ENCODE measurements at places on chromosomes 6 and 20.

DNA sequence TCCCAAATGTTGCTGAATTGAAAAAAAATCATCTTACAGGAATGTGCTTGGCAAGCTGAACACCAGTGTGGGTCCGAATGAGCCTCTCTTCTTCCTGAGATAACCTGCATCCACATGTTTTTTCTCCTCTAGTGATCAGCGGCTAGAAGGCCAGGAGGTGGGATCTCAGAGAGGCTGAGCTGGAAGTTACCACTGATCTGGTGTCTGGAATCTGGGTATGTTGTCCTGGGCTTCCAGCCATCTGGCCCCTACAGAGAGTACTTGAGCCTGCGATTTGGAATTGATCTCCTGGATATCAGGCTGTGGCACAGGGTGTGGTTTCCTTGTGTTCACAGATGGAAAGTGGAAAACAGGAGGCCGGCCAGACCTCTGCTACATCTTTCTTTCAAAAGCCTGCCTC, 35.9 kb downstream of the SULF2 start:
- no peak for DNase-seq

DNA sequence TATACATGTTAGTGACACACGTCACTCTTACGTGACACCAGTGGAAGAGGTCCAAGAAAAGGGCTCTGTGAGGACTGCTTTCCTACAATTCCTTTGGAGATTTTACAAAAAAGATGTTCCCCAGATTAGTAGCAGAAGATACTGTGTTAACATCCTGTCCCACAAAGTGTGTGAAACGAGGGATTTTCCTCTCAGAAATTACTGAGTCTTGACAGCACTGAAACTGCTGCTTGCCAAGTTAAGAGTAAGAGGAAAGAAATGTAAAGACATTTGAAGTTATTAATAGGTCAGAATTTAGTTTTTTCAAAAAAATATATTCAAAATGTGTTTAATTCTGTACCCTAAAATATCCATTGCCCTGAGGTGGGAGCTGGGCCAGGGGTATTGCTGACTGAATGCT, 58.8 kb upstream of the MAP7 start:
- DNase-seq, result no peak

DNA sequence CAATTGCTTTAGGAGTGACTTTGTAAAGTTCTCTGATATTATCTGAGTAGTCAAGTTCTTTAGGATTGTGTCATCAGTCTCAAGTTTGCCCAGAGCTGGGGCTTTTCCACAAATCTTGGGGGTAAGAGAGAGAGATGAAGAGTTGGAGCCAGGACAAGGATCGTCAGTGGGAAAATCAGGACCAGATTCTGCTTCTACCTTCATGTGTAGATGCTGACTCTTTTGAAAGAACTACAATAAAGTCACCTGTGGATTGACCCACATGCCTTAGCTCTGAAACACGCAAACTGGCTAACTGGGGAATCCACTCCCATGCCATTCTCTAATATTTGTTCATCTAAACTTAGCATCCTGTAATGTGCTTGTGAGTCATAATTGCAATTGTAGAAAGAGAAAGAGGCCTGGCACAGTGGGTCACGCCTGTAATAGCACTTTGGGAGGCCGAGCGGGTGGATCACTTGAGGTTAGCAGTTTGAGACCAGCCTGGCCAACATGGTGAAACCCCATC, 15.6 kb upstream of the BICRAL start:
- DNase-seq, result no peak

GRCh38 chr6:136405420-136406029, 115.9 kb upstream of the BCLAF1 start:
- no peak for DNase-seq

DNA sequence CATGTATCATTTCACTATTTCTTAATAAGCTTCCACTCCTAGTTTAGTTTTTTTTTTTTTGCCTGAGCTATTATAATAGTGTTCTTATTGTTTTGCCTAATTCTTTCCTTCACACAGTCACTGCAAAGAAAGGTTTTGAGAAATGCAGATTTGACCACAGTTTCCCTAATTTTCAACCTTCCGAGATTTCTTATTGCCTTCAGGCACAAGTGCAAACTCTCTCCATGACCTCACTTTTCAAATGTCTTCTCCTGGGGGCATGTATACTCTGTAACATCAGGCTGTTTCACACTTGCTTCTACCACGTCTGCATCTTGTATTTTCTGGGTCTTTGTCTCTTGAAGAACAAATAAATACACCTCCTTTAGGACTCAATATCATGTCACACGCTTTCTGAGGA, 339.0 kb upstream of the CITED2 start:
- no peak for DNase-seq

DNA sequence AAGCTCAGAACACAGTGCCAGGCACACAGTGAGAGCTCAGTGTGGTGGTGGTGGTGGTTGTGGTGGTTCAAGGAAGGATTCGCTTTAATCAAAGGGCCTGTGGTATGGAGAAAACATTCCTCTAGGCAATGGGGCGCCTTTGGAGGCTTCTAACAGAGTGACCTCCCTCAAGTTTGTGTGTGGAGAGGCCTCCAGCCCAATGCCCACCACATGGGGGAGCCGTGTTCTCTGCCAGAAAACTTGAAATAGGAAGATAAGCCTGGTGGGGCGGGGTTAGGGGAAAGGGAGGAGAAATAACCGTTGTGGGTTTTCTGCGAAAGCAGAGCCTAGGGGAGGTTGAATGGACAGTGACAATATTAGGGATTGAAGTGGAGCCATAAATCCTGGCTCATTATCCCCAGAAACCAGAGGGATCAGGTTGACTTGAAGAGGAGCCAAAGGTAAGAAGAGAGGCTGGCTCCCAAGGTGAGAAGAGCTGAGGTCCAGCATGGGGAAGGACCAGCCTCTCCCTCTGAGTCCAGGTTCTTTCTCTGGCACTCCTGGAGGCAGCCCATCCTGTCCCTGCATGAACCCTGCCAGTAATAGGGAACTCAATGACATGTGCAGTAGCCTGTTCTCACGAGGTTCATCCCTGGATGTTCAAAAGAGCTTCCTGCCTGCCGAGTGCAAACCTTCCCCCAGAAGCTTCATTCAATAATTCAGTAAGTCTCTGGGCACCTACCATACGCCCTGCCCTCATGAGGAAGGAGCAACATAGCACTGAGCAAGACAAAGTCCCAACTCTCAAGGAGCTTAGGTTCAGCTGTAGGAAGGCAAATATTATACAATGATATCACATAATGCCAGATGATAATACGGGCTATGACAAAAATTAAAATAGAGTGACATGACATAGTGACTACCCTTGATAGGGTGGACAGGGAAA, 51.4 kb downstream of the TGM2 start:
- no peak for DNase-seq

GRCh38 chr6:16209539-16209938, 28.8 kb upstream of the GMPR start:
- no peak for DNase-seq

DNA sequence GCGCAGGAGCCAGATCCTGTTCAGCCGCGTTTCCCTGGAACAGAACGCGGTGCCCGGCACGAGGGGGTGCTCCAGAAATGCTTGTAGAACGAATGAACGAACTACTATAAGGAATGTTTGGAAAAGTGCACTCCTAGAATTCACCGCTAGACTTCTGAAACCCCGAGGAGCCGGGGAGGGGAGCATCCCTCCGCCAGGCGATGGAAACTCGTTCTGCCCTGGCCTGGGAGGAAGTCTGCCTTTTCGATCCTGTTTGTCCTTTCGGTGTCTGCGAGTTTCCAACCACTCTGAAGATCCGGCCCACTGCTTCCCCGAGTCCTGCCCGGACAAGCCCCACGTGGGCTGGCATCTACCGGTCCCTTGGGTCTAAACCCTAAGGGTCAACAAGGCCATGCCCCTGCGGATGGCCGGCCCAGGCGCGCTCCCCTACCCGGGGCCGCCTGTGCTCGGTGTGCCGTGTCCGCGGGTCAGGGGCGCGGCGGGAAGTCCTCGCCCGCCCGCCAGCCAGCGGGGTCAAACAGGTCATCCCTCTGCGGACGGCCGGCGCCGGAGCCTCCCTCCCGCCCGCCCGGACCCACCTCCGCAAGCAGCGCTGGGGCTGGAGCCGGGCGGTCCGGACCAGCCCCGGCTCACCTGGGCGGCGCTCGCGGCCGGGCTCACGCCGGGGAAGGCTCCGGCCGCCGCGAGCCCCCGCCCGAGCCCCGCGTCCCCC, 526 bp downstream of the SULF2 start:
- DNase-seq, result peak; percentile 83

- no peak for DNase-seq
Measured at GRCh38 chr6:20341096-20341495, 60.6 kb upstream of the E2F3 start.

- DNase-seq, result no peak
Measured at GRCh38 chr20:11502061-11502460, 415.6 kb upstream of the BTBD3 start.

- DNase-seq, result no peak
Measured at GRCh38 chr6:22892452-22892851, 323.1 kb downstream of the HDGFL1 start.

DNA sequence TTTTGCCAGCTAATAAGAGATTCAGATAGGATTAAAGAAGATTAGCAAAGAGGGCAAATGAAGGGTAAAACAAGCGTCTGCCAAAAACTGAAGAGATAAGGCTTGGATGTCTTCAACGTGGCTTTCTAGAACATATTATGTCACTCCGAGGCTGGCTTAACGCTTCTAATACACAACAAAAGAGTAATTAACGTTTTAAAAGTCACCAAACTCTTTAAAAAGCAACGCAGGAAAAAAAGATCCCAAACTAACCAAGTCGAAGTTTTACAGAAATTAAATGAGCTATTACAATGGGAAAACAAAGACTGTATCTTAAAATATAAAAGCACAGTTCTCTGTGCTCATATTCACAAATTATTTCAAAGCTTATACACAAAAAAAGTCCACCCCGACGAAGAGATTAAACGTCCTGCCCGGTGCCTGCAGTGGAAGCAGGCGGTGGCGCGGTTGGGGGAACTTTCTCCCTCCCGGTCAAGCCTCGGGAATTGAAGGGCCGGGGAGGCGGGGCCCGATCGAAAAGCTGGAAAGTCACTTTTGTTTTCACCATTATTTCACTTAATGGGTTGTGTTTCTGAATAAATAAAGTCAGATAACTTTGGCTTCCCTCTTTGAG, 1.2 kb downstream of the MAK start:
- peak; percentile 52 for DNase-seq

DNA sequence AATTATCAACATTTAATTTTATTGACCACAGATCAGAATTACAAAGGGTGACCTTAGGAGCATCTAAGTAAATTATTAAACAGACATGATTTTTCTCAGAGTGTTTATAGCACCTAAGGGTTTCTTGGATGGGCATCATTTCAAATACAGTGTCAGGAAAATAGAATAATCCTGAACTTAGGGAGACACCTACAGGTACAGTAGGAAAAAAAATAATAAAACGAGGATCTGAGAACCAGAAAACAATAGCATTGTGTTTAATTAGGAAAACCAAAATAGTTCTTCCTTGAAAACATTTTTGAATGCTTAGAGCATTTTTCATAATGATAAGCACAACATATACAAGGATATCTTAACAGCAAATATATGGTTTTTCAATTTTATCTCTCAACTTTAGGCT, 39.2 kb downstream of the MMUT start:
- no peak for DNase-seq

GRCh38 chr6:7045746-7046145, 62.0 kb upstream of the RREB1 start:
- DNase-seq, result no peak

- no peak for DNase-seq
Measured at GRCh38 chr6:154962753-154963152, 32.4 kb upstream of the TIAM2 start.

- no peak for DNase-seq
Measured at GRCh38 chr6:15881150-15881549, 218.3 kb upstream of the DTNBP1 start.

DNA sequence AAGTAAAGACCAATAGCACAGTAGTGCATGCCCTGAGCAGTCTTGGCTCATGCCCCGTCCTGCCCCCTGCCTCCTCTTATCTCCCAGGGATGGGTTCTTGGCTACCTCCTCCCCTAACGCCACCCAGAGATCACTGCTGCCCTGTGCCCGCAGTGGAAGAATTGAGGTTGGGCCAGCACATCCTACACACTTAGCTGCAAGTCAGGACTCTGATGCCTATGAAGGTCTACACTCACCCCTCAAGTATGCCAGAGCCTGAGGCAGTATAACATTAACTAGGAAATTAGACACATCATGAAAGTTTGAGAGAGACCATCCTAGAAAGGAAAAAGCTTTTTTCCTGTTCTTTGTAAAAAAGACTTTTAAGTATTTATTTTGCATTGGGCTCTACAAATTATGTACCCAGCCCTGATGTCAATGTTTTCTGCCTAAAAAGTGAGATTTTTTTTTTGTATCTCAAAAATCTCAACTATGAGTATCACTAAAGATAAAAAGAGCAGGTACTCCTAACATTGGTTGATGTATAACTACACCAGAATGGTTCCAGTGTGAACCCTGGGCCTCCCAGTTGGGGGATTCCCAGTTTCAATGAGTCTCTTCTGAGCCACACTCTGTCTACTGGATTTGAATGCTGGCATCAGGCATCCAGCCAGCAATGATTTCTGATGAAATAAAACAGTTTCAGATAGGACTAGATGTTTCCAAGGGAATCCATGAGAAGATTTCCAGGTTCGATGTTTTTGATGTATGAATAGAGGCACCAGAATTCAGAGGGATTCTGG, 115.4 kb downstream of the ISM1 start:
- DNase-seq, result no peak

DNA sequence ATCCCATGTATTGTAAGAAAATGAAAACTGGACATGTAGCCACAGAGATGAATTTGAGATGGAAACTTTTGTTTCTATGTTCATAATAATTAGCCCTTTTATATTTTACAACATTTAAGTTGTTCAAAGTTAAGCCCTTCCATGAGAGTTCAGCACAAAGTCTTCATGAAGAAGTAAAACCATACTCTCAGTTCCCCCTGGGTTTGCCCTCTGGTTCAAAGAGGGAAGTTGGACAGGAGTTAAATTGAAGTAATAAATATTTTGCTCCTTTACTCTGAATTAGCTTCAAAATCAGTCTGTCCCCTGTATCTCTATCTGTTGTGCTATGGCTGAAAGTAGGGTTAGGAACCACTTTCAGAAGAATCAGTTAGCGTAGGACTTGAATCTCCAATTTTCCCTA, 31.1 kb downstream of the PHACTR2 start:
- DNase-seq, result no peak

- no peak for DNase-seq
Measured at GRCh38 chr6:121504227-121504626, 68.8 kb downstream of the GJA1 start.

GRCh38 chr20:63746751-63747315, 7.3 kb downstream of the SLC2A4RG start:
- DNase-seq, result peak; percentile 23

DNA sequence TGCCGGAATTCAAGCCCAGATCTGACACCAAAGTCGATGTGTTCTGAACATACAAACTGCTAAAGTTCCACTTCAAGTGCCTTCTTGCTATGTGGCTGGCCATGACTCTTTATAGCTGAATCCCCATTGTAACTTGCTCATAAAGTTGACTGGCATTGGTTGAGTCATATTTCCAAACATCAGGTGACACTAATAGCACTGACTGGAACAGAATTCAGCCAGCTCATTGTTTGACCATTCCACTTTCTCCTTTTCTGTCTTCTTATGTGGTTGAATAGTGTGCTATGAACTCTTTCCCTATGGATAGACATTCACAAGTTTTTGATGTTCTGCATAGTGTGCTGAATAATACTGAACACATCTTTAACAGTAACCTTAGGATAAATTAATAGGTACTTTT, 266.2 kb upstream of the ZFP64 start:
- no peak for DNase-seq

GRCh38 chr20:35743693-35744491, 1.8 kb upstream of the RBM39 start:
- no peak for DNase-seq

Measured in 8988T (cell line).